ENCODE measurements at places on chromosomes 7 and 10.
A peak's percentile ranks its signal among the peaks of the same experiment; 100 is the strongest.

GRCh38 chr10:104299031-104299904 is 30.3 kb downstream of the GSTO2 start:
- H3K4me1 ChIP-seq: no peaks in the 10 kb centered on the region
- H3K36me3 ChIP-seq: no peaks in the 10 kb centered on the region
- no peak overlapping the region for H3K27ac ChIP-seq
- H3K4me3 ChIP-seq: no peak overlapping the region
- DNase-seq: no peak
- H3K27me3 ChIP-seq: peaks cover 21% of the 10 kb centered on the region

DNA sequence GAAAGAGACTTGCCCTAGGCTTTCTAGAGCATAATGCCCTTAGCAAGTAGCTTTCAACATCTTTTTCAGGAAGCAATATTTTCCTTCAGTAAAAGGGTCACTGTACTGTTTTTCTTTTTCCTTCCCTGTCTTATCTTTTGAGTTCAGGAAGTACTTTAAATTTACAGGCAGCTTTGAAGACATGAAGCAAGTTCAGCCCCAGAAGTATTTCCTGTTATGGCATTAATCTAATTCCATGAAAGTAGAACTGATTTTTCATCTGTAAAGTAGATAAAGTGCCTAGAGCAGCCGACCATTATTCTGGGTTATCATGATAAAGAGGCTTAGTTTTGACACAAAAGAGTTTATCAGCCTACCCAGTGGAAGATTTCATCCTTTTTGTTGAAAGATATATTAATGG is 288.2 kb downstream of the ADK start:
- no peak overlapping the region for H3K4me3 ChIP-seq
- H3K27ac ChIP-seq: no peak overlapping the region
- no peaks in the 10 kb centered on the region for H3K27me3 ChIP-seq
- peaks cover 24% of the 10 kb centered on the region for H3K36me3 ChIP-seq

DNA sequence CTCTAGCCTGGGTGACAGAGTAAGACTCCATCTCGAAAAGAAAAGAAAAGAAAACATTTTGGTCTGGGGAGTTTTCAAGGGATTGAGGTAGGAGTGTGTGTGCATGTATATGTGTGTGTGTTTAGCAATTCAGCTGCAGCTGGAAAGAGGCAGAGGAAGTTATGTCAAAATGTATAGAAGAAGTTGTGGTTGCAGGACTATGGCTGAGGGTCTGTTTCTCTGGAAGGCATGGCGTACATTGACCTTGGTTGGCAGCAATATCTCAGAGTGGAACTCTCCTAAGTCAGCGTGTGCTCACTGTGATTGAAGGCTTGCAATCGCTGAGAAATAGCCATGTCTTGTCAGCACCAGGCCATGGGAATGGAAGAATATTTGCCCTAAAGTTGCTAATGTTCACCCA is 28.6 kb upstream of the RHBDD2 start:
- H3K27ac ChIP-seq: no peak overlapping the region
- no peaks in the 10 kb centered on the region for H3K27me3 ChIP-seq
- H3K4me1 ChIP-seq: no peaks in the 10 kb centered on the region
- no peak overlapping the region for H3K4me3 ChIP-seq

DNA sequence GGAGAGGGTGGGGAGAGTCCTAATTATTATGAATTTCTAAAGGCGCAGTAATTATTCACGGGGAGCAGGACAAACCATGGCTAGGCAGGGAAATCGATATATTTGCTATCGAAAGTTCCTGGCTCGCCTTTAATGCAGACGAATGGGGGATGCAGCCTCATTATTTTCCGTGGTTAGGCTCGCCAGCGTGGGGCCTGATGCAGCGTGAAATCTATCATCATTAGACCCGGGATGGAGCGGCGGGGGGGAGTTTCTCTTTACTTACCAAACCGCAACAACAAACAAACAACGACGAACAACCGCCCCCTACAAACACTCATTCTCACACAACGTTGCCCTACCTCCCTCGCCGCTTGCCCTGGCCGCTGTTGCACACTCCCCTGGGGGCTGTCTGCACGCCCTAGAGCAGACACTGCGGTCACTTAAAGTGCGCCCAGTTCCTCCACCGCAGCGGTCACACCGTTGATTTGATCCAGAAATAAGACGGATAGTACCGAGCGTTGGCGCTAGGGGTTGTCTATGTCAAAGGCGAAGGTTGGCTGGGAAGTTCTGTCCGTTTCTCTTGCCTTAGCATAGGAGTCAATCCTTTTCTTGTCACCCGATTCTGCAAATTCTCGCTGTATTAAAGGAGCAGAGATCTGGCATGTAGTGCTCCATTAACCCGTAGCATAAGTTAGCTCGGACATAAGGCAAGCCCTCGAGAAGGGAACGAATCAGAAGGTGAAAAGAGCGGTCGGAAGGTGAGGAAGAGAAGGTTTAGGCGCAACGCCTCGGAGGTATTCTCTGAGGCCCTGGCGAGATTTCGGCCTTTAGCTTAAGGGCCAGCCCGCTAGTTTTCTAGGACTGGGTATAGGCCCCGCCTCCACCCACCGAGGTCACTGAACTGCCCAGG is 10.4 kb downstream of the NXPH1 start:
- peak overlapping the region; percentile 6 for H3K4me3 ChIP-seq
- H3K27me3 ChIP-seq: peaks cover 60% of the 10 kb centered on the region
- peaks cover 12% of the 10 kb centered on the region for H3K4me1 ChIP-seq
- H3K27ac ChIP-seq: peak overlapping the region; percentile 89
- DNase-seq: no peak

GRCh38 chr10:71023704-71024283 is 135.4 kb upstream of the PCBD1 start:
- no peaks in the 10 kb centered on the region for H3K36me3 ChIP-seq
- no peak for DNase-seq
- H3K27me3 ChIP-seq: peaks cover 27% of the 10 kb centered on the region
- H3K4me1 ChIP-seq: no peaks in the 10 kb centered on the region
- no peak overlapping the region for H3K27ac ChIP-seq
- no peak overlapping the region for H3K4me3 ChIP-seq

DNA sequence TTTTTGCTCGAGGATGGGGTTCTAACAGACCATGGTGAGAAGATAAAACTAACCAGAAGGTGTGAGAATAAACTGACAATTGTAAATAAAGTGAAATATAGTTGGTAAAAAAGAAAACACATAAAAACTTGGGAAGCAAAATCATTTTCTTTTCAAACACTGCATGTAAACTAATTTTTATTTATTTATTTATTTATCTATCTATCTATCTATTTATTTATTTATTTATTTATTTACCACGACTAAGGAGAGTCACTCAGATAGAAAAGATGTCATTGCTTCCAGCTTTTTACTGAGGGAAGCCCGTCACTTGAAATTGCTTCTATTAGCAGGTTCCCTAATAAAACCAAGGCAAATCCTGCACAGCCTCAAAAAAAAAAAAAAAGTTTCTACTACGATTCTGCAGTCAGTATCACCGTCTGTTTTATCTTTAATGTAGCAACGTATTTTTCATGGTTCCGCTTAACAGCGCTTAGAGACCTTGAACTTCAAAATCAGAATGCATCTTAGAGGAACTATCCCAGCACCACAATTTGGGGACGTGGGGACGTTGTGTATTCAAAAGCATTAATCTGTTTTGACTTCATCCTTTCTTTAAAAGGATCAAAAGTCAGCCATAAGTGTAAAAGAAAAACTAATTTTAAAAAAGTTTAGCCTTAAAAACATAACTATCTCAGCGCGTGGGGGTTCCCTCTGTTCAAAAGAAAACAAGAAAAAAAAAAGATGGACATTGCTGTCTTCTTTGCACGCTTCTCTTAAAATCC is 33.3 kb upstream of the EBLN1 start:
- H3K36me3 ChIP-seq: no peaks in the 10 kb centered on the region
- DNase-seq: peak; percentile 38
- H3K4me1 ChIP-seq: peaks cover 13% of the 10 kb centered on the region
- H3K27ac ChIP-seq: peak overlapping the region; percentile 100
- peak overlapping the region; percentile 89 for H3K4me3 ChIP-seq

- no peak overlapping the region for H3K4me3 ChIP-seq
- DNase-seq: no peak
- H3K36me3 ChIP-seq: peaks cover 9% of the 10 kb centered on the region
- H3K27ac ChIP-seq: peak overlapping the region; percentile 7
Measured at GRCh38 chr10:103149991-103150622, 43.0 kb downstream of the NT5C2 start.

GRCh38 chr7:5517057-5517456 is 93.4 kb upstream of the TNRC18 start:
- H3K4me3 ChIP-seq: no peak overlapping the region
- H3K4me1 ChIP-seq: peaks cover 19% of the 10 kb centered on the region
- no peak for DNase-seq
- H3K36me3 ChIP-seq: no peaks in the 10 kb centered on the region
- H3K27me3 ChIP-seq: no peaks in the 10 kb centered on the region

DNA sequence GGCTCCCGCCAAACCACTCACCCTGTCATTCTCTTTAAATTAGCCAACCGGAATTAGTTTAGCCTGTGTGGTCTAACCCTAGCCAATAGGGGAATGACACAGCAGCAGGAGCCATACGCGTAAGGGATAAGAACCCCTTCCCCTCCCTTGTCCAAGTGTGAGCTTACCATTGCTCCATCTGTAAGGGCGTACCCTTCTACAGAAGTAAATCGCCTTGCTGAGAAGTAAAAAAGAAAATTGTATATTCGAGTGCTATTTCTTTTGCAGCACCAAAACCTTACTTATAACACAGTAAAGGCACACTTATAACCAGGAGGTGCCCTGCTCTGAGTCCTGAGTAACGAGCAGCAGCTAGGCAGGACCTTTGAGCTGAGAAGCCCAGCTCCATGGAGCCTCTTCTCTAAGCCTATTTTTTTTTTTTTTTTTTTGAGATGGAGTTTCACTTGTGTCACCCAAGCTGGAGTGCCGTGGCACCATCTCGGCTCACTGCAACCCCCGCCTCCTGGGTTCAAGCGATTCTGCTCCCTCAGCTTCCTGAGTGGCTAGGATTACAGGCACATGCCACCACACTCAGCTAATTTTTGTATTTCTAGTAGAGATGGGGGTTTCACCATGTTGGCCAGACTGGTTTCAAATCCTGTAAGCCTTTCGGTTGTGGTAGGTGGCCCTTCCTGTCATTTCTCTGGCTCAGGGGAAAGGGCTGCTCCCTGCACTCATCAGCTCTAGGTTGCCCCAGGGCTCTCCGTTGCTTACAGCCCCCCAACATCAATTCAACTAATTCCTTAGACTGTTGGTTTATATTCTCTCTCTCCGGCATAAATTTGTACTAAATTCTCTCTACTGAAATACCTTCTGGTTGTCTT is 73.3 kb downstream of the NSUN6 start:
- no peak overlapping the region for H3K27ac ChIP-seq
- H3K4me3 ChIP-seq: no peak overlapping the region
- H3K4me1 ChIP-seq: no peaks in the 10 kb centered on the region
- no peak for DNase-seq
- H3K27me3 ChIP-seq: no peaks in the 10 kb centered on the region

DNA sequence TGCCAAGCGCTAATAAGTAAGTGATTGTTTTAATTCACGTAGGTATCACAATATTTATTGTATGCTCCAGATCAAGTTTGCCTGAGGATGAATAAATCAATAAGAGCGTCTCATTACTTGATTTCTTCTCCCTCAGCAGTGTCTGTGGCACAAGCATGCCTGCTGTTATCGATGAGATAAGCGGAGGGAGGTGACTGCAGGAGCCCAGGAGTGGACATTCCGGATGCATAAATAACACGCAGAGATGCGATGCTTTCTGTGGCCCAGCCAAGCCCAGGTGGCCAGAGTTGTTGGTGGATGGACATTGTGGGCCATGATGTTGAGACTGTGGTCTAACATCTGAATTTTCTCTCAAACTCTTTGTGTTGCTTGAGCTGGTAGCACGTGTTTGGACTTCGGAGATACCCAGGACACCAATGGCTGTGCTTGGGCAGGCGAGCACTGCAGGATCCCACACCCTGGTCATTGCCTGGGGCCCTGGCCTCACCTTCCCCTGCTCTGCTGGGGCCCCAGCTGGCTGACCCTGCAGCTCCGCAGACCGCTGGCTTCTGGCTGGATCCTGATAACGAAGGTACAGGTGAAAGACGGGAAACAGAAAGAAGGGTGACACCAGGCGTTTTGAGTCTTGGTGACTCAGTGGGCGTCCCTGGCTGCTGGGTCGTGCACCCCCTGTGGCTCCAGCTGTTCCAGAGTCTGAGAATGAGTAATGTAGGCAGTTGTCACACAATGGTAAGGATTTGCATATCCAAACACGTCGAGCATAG is 31.2 kb upstream of the MNX1 start:
- no peak overlapping the region for H3K27ac ChIP-seq
- no peaks in the 10 kb centered on the region for H3K4me1 ChIP-seq
- no peak overlapping the region for H3K4me3 ChIP-seq
- H3K36me3 ChIP-seq: peaks cover 5% of the 10 kb centered on the region
- no peak for DNase-seq

GRCh38 chr7:139232904-139233303 is 1.9 kb downstream of the UBN2 start:
- no peaks in the 10 kb centered on the region for H3K27me3 ChIP-seq
- no peak for DNase-seq
- peaks cover 23% of the 10 kb centered on the region for H3K4me1 ChIP-seq

DNA sequence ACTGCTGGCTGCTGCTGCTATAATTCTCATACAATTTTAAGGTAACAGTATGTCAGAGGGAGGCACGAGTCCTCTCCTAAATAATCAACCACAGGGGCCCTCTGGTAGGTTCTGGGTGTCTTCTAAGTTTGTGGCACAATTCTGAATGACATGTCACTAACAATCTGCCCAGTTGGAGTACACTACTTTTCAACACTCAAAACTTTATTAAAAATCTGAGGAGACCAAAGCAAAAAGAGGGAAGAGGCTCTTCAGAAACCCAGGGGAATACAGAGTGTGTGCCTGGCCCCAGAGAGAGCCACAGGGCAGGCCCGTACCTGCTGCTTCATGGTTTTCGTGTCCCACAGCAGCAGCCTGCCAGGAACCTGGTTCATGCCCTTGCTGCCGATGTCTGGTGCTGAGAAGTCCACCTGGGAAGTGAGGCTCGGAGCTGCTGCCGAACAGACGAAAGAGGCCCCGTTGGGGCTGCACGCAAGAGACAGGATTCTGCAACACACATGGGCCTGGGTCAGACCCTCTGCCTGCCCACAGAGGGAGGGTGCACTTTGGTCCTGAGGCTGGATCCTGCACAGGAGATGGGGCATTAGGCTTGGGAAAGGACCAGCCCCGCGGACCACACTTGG is 18.3 kb downstream of the WDR91 start:
- peaks cover 44% of the 10 kb centered on the region for H3K36me3 ChIP-seq
- DNase-seq: no peak
- peak overlapping the region; percentile 60 for H3K4me3 ChIP-seq
- H3K27ac ChIP-seq: no peak overlapping the region
- peaks cover 11% of the 10 kb centered on the region for H3K4me1 ChIP-seq
- H3K27me3 ChIP-seq: no peaks in the 10 kb centered on the region

DNA sequence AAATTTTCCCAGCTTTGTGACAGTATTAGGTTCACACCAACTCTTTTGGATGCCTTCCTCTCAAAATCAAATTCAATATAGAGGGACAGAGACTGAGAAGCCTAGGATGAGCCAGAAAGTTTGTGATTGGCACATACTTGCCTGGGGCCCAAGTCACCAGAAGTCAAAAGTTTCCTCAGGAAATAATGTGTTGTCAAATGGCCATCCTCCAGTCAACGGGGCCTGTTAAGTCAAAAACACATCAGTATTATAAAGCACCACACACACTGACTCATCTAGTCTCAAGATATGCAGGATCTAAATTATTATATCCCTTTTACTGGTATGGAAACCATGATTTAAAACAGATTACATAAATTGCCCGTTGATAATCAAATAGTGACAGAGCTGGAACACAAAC is 158.1 kb downstream of the AHR start:
- H3K27me3 ChIP-seq: no peaks in the 10 kb centered on the region
- peaks cover 4% of the 10 kb centered on the region for H3K36me3 ChIP-seq
- H3K4me3 ChIP-seq: no peak overlapping the region
- H3K4me1 ChIP-seq: no peaks in the 10 kb centered on the region
